ENCODE measurements at places on chromosomes 11 and 22. TPM values are rescaled to one million over a fixed set of nuclear protein-coding genes. Genes with fewer than 3 reads are reported as not detected.

DNA sequence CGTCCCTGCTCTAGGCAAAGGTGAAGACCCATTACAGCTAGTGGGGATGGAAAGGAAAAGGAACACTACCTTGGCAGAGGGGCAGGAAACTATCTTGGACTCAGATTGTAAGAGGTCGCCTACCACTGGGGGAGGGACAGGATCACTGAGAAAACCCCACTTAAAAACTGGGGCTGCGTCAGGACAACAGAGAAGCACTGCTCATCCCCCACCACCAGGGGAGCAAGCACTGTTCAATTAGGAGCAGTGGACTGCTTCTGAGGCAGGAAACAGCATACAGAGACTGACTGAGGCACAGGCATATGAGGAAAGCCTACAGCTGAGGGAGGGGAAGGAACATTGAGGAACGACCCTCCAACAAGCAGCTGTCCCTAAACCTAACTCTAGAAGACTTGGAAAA is 20.8 kb upstream of the DLAT start:
- DNase-seq: no peak

The TMEM191C gene
- total RNA-seq: 0.31 TPM

The HPX gene
- 1.0 TPM for total RNA-seq

The SLC22A6 gene
- total RNA-seq: not detected

DNA sequence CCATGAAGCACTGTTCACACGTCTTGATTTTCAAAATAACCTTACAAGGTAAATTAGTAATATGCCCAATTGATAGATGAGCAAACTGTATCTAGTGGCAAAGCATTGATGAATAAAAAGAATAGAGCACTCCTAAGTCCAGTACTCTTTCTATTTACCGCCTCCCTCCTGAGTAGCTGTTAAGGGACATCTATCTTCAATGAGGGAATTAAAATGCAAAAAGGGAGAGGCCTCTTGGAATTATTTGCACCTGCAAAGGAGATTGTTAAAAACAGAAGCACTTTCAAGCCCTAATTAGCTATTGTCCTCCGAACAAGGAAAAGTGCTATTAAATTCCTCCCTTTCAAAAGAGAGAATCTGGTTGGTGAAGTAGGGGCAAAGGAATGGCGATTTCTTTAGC is 6.8 kb upstream of the GALNT18 start:
- no peak for DNase-seq

The STK33 gene
- total RNA-seq: 15.6 TPM

The CCDC73 gene
- total RNA-seq: not detected

The SYCE3 gene
- not detected for total RNA-seq

DNA sequence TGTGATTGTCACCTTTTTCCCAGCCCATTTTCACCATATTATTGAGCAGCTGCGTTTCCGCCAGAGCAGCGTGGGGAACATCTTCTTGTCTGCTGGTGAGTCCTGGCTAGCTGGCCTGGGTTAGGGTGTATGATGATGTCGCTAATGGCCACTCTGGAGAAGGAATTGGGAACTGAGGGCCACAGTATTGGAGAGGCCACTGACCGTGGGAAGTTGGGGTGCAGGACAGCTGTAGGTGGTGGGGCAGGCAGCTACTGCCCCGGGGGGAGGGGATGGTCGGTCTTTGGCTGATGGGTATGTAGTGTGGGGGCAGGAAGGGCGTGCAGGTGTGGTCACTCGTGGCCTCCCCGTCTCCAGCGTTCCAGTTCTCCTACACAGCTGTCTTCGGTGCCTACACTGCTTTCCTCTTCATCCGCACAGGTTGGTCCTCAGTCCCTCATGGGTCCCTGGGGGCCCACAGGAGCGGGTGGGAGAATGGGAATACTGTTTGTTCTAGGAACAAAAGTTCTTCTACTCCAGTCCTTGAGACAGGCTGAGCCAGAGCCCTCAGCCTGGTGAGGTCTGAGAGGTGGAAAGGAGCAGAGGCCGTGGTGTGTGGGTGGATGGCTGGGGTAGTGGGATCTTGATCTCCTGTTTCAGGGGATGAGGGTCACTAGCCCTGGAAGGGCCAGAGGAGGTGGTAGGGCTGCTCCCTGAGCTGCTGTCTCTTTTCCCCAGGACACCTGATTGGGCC is 2.1 kb downstream of the RCE1 start:
- DNase-seq: no peak

DNA sequence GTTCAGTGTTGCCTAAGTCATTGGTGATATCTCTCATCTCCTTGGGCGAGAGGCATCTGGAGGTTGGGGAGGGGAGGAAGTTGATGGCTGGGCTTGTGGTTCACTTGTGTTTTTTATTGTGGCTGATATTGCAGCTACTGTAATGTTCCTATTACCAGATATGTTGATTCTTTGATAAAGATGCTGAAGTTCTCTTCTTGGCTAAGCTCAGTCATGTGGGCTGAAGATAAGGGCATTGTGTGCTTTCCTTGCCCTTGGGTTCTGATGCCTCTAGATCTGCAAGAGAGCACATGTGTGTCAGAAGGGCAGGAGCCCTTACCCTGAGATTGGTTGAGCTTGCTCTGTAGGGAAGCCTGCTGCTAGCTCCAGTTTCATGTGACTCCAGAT is 12.0 kb downstream of the STX3 start:
- DNase-seq: no peak

The CTSW gene
- total RNA-seq: 0.99 TPM

The TCN2 gene
- 21.3 TPM for total RNA-seq

GRCh38 chr22:43923631-43924464 is at the start of gene PNPLA3:
Gene PNPLA3, plus strand, starts transcription at chr22:43923805. Its CDS starts 107 bp downstream, at chr22:43923912.
- peak; percentile 93 for DNase-seq

- DNase-seq: no peak
Measured at GRCh38 chr11:22430141-22430541, 92.0 kb downstream of the SLC17A6 start.

DNA sequence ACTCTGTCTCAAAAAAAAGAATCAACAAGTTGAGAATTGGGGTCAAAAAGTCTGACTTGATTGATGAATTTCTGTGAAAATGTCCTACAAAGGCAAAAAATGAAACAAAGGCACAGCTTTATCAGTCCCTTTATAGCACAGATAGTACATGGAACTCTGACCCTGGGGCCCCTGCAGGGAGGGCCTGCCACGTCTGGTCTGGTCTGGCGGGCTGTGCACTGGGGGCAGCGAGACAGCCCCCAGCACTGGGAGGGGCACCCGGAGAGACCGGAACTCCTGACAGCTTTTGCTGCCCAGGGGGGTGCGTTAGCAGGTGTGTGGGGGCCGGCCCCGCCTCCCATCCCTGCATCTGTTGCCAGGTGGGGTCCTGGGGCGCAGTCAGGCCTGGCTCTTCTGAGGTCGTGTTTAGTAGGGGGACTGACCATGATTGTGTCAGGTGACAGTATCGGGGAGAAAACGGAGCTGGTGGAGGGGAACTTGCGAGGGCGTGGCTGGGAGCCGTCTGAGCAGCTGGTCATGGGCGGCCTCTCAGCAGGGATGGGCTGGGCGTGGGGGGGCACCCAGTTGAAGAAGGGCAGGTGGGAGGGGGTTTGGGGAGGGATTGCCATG is 51.7 kb downstream of the GRAMD4 start:
- no peak for DNase-seq

GRCh38 chr11:11701070-11701469 is 79.3 kb upstream of the GALNT18 start:
- no peak for DNase-seq

GRCh38 chr11:77457340-77457739 is 16.6 kb downstream of the PAK1 start:
- DNase-seq: no peak

DNA sequence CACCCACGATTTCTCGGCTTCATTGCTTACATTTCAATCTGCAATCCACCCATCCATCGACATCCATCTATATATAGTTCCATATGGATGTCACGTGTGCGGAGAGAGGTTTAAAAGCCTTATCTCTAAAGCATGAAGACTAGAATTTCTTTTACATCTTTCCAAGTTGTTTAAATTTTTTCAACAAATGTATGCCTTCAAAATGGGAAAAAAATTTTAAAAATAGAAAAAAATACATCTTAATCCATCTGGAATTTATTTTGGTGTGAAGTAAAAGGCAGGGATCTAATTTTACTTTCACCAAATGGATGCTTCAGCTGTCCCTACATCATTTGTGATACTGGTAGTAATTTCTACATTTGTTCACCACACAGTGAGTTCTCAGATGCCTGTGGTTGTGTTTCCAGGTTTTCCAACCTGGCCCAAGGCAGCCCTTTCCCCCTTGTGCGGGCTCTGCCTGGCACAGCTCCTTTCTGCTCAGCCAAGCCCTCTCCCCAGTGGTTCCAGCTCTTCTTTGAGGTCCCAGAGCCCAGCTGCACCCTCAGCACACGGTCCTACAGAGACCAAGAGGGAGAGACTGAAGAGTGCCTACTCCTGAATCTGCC is 37.6 kb upstream of the KLHL35 start:
- DNase-seq: no peak

The OR8D2 gene
- total RNA-seq: not detected

- DNase-seq: no peak
Measured at GRCh38 chr11:20311444-20311843, 52.1 kb upstream of the HTATIP2 start.

The TRIM21 gene
- 9.7 TPM for total RNA-seq

GRCh38 chr11:44775985-44776446 is 49.3 kb downstream of the TSPAN18 start:
- no peak for DNase-seq

- peak; percentile 47 for DNase-seq
Measured at GRCh38 chr11:47587723-47588326, 1.3 kb downstream of the FAM180B start.

The ACTN3 gene
- total RNA-seq: 0.15 TPM

Data from left cardiac atrium (tissue), 4 donors.